ENCODE measurements at places on chromosomes 2 and 18. TPM values are rescaled to one million over a fixed set of nuclear protein-coding genes. Genes with fewer than 3 reads are reported as not detected.

Gene HTR2B
- not detected for total RNA-seq

DNA sequence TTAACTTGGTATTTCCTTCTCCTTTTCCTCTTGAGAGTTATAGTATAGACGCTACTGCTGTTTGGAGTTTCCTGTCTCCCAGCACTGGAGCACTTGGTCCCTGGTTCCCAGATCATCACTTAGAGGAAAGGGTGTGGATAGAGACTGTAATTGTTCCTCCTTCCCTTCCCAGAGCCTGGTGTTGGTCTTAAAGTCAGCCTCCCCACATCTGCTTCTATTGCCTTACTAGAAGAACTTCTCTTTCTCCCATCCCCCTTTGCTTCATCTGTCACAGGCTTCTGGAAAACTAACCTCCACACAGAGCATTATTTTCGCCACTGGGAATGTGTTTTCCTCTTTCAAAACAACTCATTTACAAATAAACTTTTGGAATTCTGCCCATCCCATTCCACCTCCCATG is 131.0 kb downstream of the CCDC85A start:
- peaks cover 9% of the 10 kb centered on the region for H3K36me3 ChIP-seq
- no peak overlapping the region for H3K4me3 ChIP-seq
- H3K4me1 ChIP-seq = no peaks in the 10 kb centered on the region

Gene CCDC85A
- total RNA-seq = not detected

- no peaks in the 10 kb centered on the region for H3K4me1 ChIP-seq
- no peak for DNase-seq
- no peak overlapping the region for H3K27ac ChIP-seq
- no peaks in the 10 kb centered on the region for H3K36me3 ChIP-seq
- no peaks in the 10 kb centered on the region for H3K27me3 ChIP-seq
- no peak overlapping the region for H3K4me3 ChIP-seq
Observed at GRCh38 chr2:205056151-205056561, 510.9 kb downstream of the PARD3B start.

- no peak overlapping the region for H3K4me3 ChIP-seq
- H3K4me1 ChIP-seq = peaks cover 45% of the 10 kb centered on the region
- no peaks in the 10 kb centered on the region for H3K27me3 ChIP-seq
- no peak for DNase-seq
- H3K36me3 ChIP-seq = peaks cover 12% of the 10 kb centered on the region
Observed at GRCh38 chr18:9177031-9177430, 40.5 kb downstream of the ANKRD12 start.

DNA sequence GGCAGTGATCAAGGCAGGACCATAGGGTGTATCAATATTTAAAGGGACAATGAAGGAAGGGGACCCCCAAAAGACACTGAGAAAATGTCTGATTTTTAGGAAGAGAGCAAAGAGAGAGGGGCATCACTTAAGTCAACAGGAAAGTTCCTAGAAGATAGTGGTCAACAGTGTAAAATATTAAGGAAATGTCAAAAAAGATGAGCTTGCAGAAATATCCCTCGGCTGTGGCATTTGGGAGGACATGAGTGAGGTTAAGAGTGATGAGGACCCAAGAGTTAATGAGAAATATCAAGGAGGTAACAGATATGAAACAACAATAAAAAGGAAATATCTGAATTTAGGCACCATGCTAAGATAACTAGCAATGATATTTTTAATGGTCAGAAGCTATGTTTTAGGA is 339.6 kb downstream of the TGIF1 start:
- H3K36me3 ChIP-seq = no peaks in the 10 kb centered on the region
- H3K4me3 ChIP-seq = no peak overlapping the region
- DNase-seq = no peak
- H3K27ac ChIP-seq = no peak overlapping the region

DNA sequence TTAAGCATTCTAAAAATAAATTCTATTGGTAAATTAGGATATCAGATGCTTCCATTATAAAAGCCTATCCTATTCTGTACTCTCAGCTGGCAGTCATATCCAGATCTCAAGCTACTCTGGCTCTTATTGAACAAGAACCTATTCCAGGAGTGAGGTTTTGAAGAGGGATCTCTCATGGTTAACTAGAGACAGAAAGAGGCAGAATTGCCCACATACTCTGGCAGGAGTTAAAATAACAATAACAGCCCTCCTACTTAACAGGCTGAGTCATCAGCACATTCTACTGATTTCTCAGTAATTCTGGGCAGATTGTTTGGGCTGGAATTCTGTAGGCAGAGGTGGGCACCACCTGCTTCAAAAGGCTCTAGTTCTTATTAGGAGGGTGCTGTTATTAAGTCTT is 142.0 kb upstream of the UNC80 start:
- H3K4me1 ChIP-seq = no peaks in the 10 kb centered on the region
- DNase-seq = no peak
- no peak overlapping the region for H3K4me3 ChIP-seq
- no peaks in the 10 kb centered on the region for H3K27me3 ChIP-seq
- H3K27ac ChIP-seq = no peak overlapping the region

DNA sequence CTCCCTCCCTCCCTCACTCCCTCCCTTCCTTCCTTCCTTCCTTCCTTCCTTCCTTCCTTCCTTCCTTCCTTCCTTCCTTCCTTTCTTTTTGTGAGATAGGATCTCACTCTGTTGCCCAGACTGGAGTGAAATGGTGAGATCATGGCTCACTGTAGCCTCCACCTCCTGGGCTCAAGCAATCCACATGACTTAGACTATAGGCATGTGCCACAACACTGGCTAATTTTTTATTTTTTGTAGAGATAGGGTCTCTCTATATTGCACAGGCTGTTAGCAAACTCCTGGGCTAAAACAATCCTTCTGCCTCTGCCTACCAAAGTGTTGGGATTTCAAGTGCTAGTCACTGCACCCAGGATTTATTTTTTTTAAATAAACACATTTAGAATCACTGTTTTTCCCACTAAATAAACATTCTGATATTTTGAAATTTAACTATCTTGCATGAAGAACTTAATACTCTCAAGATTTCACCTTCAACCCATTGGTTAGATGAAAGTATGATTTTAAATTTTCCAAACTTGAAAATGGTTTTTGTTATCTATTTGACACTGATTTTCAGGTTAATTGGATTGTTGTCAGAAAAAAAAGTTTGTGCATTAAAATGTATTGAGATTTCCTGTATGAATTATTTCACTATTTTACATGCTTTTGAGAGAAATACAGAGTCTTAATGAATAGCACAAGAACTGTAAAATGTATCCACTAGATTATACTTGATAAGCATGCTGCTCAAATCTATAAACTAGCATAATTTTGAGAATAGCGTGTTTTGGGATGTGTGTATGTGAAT is 745.1 kb downstream of the TSN start:
- H3K4me3 ChIP-seq = no peak overlapping the region
- no peak overlapping the region for H3K27ac ChIP-seq
- no peaks in the 10 kb centered on the region for H3K36me3 ChIP-seq

- H3K36me3 ChIP-seq = peaks cover 7% of the 10 kb centered on the region
- peaks cover 85% of the 10 kb centered on the region for H3K4me1 ChIP-seq
- H3K27ac ChIP-seq = peak overlapping the region; percentile 95
- no peaks in the 10 kb centered on the region for H3K27me3 ChIP-seq
- DNase-seq = no peak
Observed at GRCh38 chr18:77096936-77097886, 35.4 kb downstream of the MBP start.

GRCh38 chr18:34467058-34467457 is 242.3 kb upstream of the NOL4 start:
- H3K27me3 ChIP-seq = no peaks in the 10 kb centered on the region
- no peaks in the 10 kb centered on the region for H3K36me3 ChIP-seq
- DNase-seq = no peak
- no peak overlapping the region for H3K27ac ChIP-seq

Data from natural killer cell treated with Interleukin-12 subunit alpha and Interleukin-12 subunit beta and Interleukin-15 and Interleukin-18, amount 100 ng/mL, for 72 hours (primary cell).